ENCODE measurements at places on chromosomes 13 and 19.
A peak's percentile ranks its signal among the peaks of the same experiment; 100 is the strongest.

- peak; percentile 52 for DNase-seq
Observed at GRCh38 chr13:99294958-99295357, 12.2 kb downstream of the GPR183 start.

DNA sequence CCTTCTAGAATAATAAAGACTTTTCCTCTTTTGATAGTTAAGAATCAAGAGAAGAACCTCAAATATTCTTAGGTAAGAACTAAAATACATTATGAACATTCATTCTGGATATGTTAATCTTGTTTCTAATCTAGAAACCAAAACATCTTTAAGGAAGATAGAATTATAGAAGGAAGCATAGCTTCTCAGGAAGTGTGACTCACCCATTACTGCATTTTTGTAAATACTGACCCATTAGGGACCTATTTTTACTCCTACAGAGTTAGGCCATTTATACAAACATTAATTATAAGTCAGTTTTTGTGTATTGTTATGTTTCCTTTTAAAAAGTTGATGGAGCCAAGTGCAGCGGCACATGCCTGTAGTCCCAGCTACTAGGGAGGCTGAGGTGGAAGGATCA, 147.1 kb downstream of the NUFIP1 start:
- no peak for DNase-seq

DNA sequence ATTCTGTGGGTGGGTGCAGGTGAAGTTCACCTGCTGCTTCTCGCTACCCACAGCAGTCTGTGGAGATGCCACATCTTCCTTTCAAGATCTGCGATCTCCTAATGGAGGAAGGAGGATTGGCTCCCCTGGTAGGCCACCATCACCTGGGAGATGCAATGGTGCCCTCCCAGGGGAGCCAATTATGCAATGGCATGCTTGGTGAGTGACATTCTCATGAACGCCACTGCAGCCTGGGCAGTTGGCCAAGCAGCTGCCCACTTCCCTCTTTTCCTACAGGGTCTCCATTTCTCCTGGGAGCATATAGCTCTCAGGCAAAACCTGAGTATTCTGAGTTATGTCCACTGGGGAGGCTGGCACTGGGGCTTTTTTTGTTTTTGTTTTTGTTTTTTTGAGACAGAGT, 83.5 kb upstream of the KCTD15 start:
- DNase-seq: no peak

DNA sequence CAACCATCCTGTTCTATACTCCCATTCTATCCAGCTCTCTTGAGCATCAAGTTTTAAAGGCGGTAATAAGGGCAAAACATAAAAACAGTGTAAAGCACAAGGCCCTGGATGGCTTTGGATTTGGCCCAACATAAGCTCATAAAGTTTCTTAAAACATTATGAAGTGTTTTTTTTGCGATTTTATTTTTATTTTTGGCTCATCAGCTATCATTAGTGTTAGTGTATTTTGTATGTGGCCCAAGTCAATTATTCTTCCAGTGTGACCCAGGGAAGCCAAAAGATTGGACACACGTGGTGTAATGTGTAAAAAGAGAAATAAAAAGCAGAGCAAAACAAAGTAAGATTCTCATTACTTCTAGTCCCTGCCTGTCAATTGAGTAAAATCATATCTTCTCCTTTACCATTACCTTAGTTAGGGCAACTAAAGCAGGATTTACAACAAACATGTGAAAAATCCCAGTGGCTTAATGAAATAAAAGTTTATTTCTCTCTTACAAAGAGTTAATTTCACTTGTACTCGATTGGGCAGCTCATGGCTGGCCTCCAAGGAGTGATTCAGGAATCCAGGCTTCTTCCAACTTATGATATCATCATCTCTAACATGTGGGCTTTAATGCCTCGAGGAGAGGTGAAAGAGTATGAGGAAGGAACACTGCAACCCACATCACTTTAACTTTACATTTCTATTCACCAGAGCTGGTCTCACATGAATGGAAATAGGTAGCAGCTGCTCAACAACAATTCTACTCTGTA, 725.2 kb upstream of the SLITRK1 start:
- no peak for DNase-seq

DNA sequence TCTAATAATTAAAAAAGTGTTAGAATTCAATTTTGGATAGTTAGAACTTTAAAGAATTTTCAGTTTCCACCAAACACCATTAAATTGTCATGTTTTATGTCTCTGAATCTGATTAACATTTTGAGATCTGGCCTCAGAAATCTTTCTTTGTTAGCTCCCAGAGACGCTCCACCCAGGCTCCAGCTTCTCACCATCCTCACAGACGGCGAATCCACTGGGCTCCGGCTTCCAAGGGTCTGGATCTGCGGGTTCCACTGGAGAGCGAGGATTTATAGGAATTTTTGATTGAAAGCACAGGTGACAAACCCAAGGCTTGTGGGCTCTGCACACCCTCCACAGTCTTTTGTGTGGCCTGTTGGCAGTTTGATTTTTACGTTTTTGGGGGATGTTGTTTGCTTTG, 160.6 kb downstream of the URI1 start:
- DNase-seq: no peak

DNA sequence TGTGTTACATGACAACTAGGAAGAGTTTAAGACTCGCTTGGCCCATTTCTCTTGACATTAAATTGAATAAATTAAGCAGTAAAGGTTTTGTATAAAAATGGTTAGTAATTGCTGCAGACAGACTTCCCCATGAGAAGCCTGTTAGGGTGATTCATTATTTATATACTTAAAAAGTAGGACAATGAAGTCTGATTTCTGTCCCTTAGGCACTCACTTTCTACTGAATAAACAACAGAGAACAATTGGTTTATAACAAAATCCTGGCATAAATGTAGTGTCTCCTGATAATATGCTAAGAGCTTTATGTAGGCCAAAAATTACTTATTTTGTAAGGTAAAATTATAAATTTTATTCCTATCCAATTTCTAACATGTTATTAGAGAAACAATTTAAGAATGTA, 2138.5 kb upstream of the PCDH20 start:
- no peak for DNase-seq

Data from CD4-positive, alpha-beta T cell treated with Interleukin-4 for 1 hour (primary cell).